ENCODE measurements at places on chromosomes 6 and 20.

DNA sequence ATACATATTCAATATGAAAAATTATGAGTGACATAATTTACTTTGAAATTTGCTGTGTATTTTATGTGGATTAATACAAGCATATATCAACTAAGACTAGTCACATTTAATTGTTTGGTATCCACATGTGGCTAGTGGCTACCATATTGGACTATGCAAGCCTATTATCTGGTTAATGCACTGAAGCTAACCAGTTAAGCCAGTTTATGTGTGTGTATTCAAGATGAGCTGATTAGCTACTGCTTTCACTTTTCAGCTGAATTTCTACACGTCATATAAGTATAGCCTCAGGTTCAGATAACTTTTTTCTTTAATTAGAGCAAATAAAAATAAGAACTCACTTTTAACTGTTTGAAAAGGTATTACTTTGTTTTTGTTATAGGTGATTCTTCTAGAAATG lies 903.7 kb downstream of the TFAP2A start:
- DNase-seq, result no peak

DNA sequence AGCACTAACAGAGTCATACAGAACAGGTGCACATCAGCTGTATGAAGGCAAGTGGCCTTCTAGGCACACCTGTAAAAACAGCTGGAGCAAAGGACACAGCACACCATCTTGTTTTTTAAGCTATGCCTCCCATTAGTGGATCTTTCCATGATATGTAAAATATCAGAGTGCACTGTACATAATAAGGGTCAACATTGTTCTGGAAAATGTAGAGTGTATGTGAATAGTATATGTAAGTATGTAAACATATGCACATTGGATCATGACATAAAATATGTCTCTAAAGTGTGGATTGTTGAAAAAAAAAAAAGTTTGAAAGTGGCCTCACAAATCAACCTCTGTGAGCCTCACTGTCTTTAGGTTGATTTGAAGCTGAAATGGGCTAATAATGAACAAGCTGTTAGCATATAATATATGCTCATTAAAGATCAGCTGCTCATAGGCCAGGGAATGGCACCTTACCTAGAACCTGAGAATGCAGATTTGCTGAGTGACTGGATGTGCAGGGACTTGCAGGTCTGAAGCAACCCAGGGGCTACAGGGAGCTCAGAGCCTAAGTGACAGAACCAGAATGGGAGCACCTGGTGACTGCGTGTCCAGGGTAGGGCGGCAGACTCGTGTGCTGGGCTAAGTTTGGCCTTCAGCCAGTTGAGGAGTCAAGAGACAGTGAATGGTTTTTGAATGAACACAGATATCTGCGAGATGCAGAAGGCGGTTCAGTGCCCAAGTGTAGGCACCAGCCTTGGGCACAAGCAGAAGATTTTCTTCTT lies 198.6 kb downstream of the TMEM242 start:
- no peak for DNase-seq

DNA sequence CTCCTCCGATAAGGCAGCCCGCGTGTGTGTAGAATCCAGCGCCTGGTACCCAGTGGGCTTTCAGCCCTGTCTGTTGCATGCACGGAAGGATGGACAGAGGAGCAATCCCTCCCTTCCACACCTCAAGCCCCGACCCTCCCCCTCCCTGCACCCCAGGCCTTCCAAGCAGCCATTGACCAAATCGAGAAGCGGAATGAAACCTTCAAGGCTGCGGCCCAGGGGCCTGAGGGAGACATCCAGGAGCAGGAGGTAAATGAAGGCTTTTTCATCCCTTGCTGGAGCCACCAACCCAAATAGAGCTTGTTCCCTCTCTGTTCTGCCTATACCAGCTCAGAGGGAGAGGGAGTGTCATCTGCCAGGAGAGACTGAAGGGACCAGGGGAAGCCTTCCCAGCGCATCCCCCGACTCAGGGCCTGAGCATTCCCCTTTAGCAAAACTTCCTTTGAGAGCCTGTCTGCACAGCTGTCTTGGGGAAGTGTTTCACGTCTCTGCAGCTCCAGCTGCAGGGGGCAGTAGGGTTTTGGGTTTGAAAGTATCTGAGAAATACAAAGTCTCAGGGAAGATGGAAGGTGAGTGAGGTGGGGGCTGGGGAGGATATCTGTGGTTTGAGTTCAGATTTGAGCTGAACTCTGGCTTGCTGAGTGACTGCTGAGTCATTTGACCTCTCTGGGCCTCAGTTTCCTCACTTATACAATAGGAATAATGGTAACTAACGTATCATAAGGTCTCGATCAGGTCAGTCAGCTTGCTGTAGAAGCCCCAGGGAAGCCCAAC lies 16.1 kb downstream of the FGD2 start:
- DNase-seq, result no peak

GRCh38 chr20:62065674-62066338 lies at the start of gene TAF4:
TSS of gene TAF4 (minus strand) at chr20:62065881. CDS start at chr20:62065810, 71 bp downstream.
- peak; percentile 80 for DNase-seq

- no peak for DNase-seq
Measured at GRCh38 chr6:35362200-35362599, 19.8 kb downstream of the PPARD start.

DNA sequence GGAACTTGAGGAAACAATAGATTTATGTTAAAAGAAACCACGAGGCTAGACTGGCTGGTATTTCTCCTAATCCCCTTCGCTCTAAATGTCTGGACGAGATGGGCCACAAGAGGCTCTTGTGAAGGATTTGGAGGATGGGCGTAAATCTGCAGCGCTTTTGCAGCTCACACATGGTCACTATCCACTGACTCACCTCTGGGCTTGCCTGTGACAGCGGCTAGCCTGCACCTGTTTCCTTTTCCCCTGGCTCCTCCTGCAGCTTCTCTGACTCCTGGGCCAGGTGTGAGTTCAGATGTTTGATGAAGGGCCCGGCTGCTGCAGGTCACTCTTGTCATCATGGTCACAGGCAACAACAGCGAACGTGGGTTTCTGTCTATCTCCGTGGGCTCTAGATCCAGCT lies 629.4 kb downstream of the CBLN4 start:
- no peak for DNase-seq

DNA sequence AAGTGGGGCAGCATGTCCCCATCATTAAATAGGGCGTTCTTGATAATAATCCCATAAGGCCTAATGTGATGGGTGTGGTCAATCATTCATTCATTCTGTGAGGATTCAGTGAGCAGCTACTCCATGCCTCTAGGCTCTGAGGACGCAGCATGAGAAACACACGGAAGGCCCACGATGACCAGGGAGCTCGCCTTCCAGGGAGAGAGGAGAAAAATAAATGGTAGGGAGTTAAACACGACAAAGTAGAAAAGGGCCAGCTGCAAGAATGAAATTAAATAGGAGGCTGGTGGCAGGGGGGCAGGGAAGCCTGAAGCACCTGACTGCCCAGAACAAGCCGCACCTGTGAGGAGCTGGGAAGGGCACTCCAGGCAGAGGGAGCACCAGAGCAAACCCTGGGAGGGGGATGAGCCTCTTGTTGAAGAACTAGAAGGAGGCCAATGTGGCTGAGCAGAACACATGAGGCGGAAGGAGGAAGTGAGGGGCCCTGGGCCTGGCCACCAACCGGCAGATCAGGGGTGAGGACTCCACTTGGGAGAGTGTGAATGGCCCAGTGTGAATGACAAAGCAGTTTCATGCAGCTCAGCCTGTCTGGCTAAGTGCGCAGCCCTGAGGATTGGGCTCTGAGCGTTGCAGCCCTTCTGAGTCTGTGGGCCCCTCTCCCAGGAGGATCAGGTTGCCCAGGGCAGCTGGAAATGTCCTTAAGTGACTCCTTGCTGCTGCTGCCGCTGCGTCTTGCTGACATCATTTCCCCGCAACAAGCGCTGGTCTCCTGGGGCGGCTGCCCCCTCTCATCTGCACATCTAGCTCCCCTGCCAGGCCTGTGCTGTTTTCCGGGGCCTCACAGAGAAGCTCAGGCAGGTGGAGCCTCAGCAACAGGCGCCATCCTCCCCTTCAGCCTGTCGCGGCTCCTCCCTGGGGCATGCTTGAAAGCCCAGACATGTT lies 99.9 kb downstream of the CDH26 start:
- no peak for DNase-seq

DNA sequence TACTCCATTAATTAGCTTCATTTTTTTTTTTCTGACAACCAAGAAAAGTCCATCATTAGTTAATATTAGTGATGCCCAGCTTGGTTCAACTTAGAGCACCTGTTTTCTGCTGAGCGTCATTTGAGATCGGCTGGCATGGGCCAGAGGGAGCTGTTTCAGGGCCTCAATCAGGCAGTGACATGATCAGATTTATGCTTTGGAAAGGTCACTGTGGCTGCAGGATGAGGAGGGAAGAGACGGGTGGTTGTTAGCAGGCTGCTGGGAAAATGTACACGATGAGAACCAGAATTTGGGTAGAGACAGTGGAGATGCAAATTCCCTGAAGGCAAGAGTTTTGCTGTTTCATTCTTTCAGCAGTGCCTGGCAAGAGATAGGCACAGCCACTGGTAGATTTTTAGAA lies 4.4 kb upstream of the STX16 start:
- DNase-seq, result no peak

- DNase-seq, result no peak
Measured at GRCh38 chr20:18805881-18806280, 7.7 kb upstream of the SCP2D1 start.
